ENCODE measurements at places on chromosomes 2 and 18.

- DNase-seq: no peak
These were observed 21.0 kb downstream of the ZSWIM2 start for GRCh38 chr2:186827862-186828492.

DNA sequence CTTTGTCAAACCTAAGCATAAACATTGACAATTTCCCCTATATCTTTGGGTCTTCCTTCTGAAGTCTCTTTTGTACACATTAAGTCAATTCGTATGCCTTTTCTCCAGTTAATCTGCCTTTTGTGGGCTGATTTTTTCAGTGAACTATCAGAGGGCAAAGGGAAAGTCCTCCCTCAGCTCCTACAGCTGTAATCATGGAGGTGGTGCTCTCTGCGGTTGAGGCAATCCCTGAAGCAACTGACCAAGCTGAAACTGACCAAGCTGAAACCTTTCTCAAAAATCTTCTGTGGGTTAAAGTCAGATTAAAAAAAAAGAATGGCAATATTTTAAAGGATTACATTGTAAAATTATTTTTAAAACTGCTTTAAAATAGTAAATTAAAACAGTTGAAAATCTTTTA, 105.8 kb upstream of the DNAJC10 start:
- no peak for DNase-seq

GRCh38 chr2:155546721-155547555, 785.6 kb downstream of the NR4A2 start:
- no peak for DNase-seq

- no peak for DNase-seq
These were observed 89.9 kb downstream of the ATAD2B start for GRCh38 chr2:23836971-23837565.

DNA sequence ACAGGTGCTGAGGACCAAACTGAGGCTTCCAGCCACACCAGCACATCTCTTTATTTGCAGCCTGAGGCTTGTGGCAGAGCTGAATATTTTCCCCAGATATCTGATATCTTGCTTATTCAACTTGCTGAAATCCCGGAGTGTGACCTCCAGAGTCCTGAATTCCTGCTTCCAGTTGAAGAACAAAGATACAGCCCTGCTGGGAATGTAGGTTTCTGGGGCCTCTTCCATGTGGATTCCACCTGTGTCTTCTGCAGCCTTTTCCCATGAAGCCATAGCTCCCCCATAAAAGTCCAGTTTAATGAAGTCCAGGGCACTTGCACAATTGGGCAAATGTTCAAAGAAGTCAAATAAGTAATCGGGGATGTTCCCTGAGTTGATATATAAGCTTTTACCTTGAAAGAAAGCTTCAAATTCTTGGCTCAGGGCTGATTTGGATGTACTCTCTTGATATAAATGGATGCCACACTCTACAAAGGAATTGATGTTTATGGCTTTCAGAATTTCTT, 14.9 kb downstream of the NLRC4 start:
- DNase-seq: no peak

GRCh38 chr2:23803965-23804542, 122.9 kb downstream of the ATAD2B start:
- DNase-seq: no peak

GRCh38 chr2:47429795-47430194, 26.8 kb downstream of the MSH2 start:
- DNase-seq: no peak

DNA sequence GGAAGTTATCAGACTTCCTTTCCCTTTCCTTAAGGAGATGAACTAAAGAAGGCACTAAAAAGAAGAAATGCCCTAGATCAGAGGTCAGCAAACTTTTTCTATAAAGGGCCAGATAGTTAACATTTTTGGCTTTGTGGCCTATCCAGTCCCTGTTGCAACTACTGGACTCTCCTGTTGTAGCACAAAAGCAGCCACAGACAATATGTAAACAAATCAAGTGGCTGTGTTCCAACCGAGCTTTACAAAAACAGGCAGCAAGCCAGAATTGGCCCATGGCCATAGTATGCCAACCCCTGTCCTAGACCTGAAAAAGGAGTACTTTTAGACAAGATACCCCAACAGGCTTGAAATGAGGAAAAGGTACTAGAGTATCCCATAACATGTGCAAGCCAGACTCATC, 10.9 kb downstream of the NHEJ1 start:
- no peak for DNase-seq

DNA sequence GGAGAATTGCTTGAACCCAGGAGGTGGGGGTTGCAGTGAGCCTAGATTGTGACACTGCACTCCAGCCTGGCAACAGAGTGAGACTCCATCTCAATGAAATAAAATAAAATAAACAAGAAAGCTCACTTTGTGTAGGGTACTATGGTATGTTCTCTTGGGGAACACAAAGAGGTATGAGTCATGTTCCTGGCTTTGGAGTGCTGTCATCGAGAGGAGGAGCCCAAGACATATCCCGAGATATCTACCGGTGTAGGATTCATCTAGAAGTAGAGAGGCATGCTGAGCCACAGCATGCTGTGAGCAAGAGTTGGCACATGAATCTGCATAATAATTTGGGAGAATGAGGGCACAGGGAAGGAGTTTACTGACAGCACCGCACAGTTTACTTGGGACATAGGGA, 244.9 kb upstream of the EPHA4 start:
- DNase-seq: no peak

Data from effector CD8-positive, alpha-beta T cell (primary cell).